Ammon's horn (tissue), 1 donor: ENCODE measurements at places on chromosomes 5 and 9.

GRCh38 chr5:151150471-151151262, 6.9 kb downstream of the ANXA6 start:
- peak; percentile 70 for DNase-seq

DNA sequence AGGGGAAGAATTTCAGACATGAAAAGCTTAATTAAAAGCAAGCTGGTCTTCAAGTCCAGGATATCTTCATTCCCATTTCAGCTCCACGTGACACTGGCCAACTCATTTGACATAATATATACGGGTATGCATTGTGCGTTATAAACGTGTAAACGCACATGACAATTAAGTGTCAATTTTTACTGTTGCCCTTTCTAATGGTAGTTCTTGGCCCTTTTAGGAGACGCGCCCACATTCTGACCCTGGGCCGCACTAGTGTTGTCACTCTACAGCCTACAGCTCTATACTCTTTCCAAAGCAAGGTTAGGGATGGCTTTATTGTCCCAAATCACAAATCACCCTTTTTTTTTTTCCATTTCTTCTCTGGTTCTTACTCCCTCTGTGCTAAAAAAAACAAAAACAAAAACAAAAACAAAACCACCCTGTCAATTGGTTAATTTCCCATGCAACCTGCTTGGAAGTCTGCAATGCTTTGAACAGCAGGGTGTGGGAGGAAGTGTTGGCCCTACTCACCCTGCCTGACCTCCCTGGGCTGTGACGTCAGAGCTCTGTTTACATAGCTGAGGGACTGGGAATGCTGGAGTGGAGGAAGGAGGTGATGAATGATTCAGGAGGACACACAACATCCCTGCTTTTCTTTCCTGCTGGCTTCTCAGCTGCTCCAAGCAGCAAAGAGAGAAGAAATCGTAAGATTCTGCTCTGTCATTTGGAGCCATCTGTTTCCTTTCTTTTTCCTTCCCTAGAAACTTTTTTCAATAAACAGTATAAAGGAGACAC, 19.3 kb downstream of the RFK start:
- peak; percentile 40 for DNase-seq

- no peak for DNase-seq
Measured at GRCh38 chr5:80181618-80182211, 74.1 kb downstream of the SERINC5 start.

- DNase-seq, result no peak
Measured at GRCh38 chr9:133591116-133591910, 17.9 kb downstream of the FAM163B start.

DNA sequence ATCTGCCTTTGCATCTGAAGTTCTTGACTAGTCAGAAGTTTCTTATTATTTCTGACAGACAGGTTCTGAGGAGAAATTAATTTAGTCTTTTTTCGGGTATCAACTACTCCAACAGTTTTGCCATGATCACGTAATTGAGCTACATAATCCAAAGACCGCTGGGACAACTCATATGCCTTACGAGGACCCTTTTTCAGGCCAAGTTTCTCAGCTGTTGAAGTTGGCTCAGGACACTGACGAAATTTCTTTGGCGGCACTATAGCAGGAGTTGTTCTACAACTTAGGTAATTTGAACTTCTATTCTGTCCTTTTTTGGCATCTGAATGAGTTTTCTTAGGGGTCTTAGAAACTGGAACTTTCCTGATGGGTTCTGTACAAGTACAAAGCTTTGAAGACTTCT, 27.2 kb downstream of the SETX start:
- DNase-seq, result no peak

- no peak for DNase-seq
Measured at GRCh38 chr5:66144834-66145390, 812 bp downstream of the SREK1 start.

GRCh38 chr5:38670878-38671277, 114.4 kb upstream of the LIFR start:
- DNase-seq, result peak; percentile 43

GRCh38 chr5:33701251-33701650, 190.5 kb downstream of the ADAMTS12 start:
- no peak for DNase-seq

- peak; percentile 35 for DNase-seq
Measured at GRCh38 chr5:111224561-111225345, 569 bp downstream of the CAMK4 start.

DNA sequence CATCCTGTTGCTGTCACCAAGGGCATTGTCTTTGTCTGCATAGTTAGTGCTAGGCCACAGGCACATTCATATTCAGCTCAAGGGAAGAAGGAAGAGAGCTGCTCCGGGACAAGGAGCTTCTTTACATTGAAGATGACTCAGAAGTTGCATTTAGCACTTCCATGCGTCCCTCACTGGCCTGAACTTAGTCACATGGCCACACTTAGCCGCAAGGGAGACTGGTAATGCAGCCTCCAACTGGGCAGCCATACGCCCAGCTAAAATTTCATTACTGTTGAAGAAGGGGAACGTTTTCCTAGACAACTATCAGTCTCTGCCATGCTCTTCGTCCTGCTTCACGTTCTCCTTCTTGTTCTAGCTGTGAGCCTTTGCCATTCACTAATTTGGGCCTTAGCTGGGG, 20.0 kb downstream of the ACTL7B start:
- DNase-seq, result no peak

- DNase-seq, result no peak
Measured at GRCh38 chr5:4081466-4081865, 485.8 kb downstream of the IRX1 start.

DNA sequence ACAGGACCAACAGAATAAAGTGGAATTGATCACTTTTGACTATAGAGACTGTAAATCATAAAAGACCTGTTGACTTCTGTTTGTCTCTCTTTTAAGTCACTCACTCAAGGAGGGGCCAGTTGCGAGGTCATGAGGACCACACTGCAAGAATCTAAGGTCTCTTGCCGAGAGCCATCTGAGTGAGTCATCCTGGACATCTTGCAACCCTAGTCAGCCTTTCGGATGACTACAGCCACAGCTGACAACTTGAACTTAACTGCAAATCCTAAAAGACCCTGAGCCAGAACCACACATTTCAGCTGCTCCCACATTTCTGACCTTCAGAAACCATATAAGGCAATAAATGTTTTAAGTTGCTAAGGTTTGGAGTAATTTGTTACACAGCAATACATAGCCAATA, 129.7 kb upstream of the RAD23B start:
- no peak for DNase-seq

GRCh38 chr5:82334856-82335255, 56.7 kb upstream of the RPS23 start:
- no peak for DNase-seq

- DNase-seq, result no peak
Measured at GRCh38 chr9:2466703-2467102, 154.9 kb upstream of the VLDLR start.

- no peak for DNase-seq
Measured at GRCh38 chr9:94173632-94174031, 85.5 kb upstream of the ZNF169 start.

GRCh38 chr5:102231693-102232619, 64.1 kb downstream of the SLCO4C1 start:
- no peak for DNase-seq

GRCh38 chr5:162174358-162174974, 106.9 kb downstream of the GABRG2 start:
- DNase-seq, result peak; percentile 15

GRCh38 chr5:65026816-65027548, 258.3 kb downstream of the CWC27 start:
- DNase-seq, result no peak

GRCh38 chr9:75960551-75960950, 70.1 kb downstream of the PCSK5 start:
- DNase-seq, result peak; percentile 49

DNA sequence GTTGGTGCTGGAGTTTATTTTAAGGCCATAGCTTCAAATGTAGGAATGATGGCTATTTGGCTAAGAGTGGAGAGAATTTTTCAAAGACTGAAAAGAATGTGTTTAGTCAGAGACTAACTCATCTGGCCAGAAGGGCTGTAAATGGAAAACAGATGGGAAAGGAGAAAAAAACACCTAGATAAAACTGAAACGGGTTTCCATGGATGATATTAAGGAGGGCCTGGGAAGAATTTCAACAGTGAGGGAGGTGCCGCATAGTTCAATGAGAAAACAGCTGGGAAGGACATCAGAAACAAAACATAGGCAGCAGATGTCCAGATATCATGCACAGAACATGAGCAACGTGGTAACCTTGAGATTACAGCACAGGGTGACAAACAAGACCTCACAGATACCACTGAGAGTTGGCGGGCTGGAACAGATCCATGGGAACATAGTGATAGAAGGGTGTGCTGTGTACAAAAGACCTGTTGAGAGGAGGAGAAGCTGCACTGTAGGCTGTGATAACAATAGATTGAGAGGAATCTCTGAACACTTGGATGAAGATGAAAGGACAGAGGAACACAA, 31.2 kb upstream of the RAD23B start:
- DNase-seq, result peak; percentile 15

DNA sequence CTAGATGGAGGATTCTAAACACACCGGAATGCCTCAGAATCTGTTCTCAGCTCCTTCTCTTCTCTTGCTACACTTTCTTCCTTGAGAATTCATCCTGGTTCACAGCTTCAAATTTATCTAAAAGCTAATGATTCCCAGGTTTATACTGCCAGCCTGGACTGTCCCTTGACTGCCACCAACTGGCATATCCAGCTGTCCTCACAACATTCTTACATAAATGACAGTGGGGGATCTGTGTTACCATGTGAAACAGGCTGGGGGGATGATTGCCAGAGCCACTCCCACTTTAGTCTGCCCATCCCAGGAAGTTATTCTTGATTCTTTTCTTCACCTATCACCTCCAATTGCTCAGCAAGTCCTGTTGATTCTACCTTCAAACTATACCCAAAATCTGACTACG, 27.2 kb upstream of the ZFR start:
- DNase-seq, result peak; percentile 49

DNA sequence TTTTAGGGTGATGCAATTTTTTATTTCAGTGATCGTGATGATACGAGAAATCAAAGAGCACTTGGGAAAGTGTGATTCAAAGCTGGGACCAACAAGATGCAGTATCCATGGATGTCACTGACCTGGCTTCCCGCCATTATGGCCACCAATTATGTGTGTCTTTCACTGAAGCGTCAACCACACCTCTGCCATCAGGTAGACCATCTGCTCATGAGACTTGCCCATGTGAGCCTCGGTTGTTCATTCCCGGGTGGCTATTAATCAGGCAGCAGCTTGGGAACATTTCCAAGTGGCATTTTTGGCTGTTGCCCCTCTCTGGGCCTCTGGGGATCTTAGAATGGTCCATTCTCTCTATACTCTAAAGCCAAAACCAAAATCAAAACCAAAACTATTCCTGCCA, 436.0 kb upstream of the ADAMTSL1 start:
- no peak for DNase-seq

- DNase-seq, result no peak
Measured at GRCh38 chr5:1161108-1161832, 40.1 kb upstream of the SLC6A19 start.

DNA sequence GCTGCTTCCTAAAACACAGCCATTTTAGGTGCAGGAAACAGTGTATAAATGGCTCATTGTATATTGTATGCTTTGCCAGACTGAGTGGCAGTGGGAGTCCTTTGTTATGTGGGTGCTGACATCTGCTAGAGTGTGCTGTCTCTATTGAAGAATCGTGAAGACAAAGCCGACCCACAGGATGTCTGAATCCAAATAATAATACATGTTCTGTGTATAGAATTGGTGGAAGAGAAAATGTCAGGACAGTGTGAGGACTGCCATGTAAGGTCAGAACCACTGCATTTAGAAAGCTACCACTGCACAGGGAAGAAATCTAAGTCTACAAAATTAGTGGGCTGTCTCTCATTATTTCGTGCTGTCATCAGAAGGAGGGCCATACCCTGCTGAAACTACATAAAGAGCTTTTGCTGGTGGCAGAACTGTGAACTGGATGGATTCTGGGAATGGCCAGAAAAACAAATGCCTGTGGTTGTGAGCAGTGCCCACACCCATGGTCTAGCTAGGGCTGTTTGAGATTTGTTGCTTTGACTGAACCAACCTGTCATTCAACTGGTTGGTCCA, 2.5 kb downstream of the IL7R start:
- DNase-seq, result peak; percentile 50

DNA sequence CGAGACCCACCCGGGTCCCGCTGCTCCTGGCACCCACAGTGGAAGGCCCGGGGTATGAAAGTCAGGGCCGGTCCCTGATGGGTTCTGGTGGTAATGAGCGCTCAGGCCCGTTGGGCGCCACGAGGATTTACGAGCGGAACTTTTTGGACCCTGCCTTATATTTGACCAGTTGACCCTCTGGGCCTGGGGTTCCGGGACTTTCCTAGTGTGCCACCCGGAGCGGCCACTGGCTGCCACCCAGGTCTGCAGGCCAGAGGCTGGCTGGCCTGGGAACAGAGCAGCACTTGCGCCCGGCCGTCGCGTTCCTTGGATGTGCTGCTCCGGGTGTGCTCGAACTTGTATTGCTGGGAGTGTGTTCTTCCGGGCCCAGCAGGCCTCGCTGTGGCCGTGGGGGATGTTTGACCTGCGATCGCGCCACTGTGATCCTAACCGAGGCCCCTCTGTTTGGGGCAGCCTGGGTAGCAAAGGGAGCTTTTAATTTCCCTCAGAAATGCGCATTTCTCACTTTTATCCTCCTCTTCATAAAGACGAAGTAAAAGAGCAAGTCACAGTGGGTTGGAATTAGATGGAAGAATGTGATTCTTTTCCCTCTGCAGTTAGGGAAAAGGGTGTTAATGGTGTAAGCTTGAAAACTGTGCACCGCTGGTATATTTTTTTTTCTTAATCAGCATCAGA, 1.2 kb downstream of the F2RL1 start:
- no peak for DNase-seq

DNA sequence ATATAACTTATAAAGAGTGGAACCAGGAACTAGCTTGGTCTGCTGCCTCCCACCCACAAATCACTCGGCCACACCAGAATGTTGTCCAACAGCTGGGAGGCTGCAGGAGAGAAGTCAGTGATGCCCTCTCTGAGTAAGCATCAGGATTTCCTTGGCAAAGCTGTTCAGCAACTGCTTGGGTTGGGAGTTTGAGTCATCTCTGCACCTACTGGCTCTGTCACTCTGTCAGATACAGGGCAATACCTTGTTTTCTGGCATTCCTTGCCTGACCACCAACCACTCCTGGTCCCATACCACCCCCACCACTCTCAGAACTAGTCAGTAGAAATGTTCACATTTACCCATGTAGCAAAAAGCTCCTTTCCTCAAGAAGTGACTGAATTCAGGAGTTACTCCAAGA, 36.8 kb upstream of the GCNT4 start:
- DNase-seq, result no peak
